ENCODE measurements at places on chromosomes 12 and 14. TPM values are rescaled to one million over a fixed set of nuclear protein-coding genes. Genes with fewer than 3 reads are reported as not detected.

The ADAM21 gene
- total RNA-seq = not detected

The C12orf56 gene
- not detected for total RNA-seq

The NAV3 gene
- total RNA-seq = not detected

The C12orf60 gene
- total RNA-seq = 1.3 TPM

The KLRC2 gene
- total RNA-seq = 4.4 TPM

The SLC5A8 gene
- total RNA-seq = not detected

The NFATC4 gene
- total RNA-seq = not detected

The KRT4 gene
- total RNA-seq = not detected

The INSM2 gene
- not detected for total RNA-seq

The PSMB5 gene
- total RNA-seq = 54.5 TPM

The MMP19 gene
- total RNA-seq = 0.89 TPM
